ENCODE measurements at places on chromosomes 5 and 9.

- no peak for DNase-seq
Observed at GRCh38 chr9:111186021-111186530, 143.9 kb downstream of the OR2K2 start.

DNA sequence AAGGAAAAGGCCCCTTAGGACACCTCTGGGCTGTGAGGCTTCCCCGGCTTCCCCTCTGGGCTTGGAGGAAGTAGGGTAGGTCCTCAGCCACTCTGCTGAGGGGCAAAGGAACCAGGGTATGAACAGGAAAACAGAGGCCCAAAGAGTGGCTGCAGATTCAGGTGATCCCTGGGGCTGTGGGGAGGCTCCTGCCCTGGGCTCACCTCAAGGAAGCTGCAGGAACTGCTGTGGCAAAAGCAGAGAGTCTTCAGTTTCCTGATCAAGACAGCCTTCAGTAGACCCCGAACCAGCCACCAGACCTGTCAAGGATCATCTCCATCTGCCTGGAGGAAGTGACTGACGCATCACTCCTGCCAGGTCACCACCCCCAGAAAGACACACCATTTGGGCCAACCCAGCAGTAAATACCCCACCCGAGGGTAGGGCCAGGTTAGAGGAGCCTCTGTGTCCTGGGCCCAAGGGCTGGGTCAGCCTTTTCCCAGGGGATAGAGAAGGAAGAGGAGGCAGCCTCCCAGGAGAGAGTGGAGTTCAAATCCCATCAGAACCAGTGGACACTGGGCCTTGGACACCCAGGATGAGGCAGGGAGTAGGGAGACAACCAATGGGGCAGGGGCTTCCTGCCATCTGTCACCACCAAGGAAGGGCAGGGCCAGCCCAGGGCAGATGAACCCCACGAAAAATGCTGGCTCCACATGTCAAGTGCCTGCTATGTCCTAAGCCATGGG lies 5.8 kb upstream of the ST6GALNAC6 start:
- no peak for DNase-seq

DNA sequence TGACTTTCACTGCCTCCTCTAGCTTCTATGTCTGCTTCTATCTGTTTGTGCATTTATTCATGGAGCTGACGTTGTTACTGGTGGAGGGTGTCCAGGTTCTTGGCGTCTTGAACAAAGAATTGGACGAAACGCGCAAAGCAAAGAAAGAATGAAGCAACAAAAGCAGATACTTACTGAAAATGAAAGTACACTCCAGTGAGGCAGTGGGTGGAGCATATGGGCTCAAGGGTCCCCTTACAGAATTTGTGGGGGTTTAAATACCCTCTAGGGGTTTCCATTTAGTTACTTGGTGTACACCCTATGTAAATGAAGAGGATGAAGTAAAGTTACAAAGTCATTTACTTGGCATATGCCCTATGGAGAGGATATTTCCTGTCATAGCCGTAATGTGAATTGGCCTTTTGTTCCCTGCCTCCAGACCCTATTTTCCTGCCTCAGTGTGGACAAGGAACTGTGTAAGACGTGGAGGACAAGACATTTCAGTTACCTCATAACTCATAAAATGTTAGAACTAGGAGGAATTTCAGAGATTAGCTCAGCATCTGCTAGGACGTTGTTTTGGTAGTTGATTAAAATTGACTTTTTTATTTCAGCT lies 3.1 kb downstream of the POLR3G start:
- DNase-seq: no peak

DNA sequence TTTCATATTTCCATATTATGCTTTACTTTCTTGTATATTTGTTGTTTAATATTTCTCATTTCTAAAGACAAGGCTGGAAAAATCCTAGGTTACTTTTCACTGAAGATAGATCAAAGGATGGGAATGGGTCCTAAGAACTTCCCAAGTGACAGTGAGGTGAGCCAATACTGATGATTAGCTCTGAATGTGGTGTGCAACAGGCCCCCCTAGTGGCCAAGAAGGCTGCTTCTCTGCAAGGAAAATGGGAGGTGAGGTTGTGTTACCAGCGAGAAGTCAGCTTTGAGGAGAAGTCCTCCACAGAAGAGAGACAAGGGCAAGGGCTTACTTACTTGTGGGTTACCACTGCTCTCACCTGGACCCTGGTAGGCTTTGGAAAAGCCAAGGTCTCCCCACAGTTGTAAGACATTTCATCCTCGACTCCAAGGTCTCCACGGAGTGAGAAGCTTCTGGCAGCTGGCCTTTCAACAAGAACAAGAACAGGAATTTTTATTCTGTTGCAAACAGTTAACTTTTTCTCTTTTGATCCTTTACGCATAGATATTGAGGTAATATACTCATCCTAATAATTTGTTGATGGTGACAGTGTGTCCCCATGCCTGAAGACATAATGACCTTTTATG lies 69.9 kb downstream of the MAMDC2 start:
- peak; percentile 67 for DNase-seq

- DNase-seq: peak; percentile 76
Observed at GRCh38 chr9:128927731-128928411, 7.1 kb downstream of the PHYHD1 start.

DNA sequence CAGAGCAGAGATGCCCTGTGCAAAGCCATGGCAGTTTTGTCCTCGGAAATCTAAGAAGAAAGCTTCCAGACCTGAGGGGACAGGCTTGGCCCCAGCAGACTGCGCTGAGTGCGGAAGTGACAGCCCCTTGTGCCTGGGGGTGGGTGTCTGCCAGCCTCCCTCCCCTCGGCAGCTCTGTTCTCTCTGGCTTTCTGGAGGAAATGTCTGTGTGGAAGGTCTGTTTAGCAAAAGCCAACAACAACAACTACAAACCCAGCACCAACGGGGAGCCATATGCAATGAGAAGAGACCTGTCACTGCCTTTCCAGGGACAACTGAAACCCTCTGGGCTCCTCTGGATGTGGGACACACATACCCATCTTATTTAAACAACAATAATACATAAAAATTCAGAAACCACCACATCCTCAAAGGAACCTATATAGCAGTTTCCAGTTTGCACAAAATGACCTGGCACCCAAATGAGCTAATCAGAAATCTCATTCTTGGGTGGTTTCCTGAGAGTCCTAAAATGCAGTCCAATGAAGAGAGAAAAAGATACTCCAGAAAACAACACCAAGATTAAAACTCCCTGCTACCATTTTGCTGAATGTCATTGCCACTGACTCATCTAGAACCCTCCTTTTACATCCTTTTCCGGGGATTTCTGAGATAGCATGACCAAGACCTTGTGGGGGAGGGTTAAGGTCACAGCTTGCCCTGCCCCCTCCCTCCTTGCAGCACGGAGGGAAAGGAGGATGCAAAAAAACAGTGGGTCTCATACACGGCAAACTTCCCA lies 97.7 kb downstream of the AK8 start:
- no peak for DNase-seq

- no peak for DNase-seq
Observed at GRCh38 chr5:133321833-133322420, 270.1 kb downstream of the HSPA4 start.

DNA sequence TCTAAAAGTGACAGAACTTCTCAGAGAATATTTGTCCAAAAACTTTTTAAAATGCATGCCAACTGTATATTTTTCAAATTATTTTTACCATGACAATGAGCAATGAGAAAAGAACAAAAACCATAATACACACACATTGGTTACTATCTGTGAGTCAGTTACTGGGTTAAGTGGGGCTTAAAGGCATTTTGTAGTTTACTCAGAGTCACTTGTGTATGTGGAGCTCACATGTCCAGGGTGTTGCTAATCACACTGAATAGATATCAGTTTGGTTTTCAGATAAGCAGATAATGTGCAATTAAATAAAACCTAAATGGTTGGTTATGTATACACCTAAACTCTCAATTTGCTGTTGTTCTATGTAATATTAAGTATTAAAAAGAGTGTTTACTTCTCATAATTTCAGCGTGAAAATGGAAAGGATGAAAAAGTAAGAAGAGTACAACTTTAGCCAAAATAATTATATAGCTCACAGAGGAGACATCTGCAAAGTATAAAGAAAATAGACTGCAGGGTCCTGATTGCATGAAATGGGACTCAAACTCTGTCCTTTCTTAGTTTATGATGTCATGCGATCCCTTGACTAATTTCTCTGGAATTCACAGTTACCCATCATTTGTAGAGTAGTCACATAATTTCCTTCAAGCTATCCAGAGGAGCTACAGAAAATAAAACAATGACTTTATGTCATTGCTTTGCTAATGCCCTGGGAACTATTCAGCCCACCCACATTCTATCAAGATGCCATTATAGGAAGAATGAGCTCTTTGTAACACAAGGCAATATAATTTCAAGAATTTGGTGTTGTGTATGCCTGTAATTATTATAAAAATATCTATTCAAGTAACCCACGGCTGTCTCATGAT lies 388.0 kb upstream of the ZNF608 start:
- DNase-seq: no peak

DNA sequence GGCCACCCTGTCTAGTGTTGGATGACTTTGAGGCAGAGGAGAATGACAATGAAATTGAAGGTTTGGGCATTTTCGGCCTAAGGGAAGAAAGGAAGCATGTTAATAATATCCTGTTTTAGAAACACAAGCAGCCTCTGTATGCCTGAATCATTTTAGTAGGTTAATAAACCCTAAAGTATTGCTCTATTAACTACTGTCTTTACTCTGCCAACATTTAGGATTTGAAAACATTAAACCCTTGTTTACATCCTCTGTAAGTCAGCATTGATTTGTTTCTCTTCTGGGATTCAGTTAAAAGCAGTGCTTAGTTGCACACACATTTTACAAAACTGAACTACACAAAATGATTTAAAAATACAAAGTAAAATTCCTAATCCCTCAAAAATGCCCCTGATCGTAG lies 358.9 kb downstream of the ARRDC3 start:
- no peak for DNase-seq

- DNase-seq: no peak
Observed at GRCh38 chr5:113823696-113824095, 310.2 kb downstream of the YTHDC2 start.

- no peak for DNase-seq
Observed at GRCh38 chr9:35743452-35743851, 5.6 kb downstream of the GBA2 start.
